ENCODE measurements at places on chromosomes 2 and 18.

DNA sequence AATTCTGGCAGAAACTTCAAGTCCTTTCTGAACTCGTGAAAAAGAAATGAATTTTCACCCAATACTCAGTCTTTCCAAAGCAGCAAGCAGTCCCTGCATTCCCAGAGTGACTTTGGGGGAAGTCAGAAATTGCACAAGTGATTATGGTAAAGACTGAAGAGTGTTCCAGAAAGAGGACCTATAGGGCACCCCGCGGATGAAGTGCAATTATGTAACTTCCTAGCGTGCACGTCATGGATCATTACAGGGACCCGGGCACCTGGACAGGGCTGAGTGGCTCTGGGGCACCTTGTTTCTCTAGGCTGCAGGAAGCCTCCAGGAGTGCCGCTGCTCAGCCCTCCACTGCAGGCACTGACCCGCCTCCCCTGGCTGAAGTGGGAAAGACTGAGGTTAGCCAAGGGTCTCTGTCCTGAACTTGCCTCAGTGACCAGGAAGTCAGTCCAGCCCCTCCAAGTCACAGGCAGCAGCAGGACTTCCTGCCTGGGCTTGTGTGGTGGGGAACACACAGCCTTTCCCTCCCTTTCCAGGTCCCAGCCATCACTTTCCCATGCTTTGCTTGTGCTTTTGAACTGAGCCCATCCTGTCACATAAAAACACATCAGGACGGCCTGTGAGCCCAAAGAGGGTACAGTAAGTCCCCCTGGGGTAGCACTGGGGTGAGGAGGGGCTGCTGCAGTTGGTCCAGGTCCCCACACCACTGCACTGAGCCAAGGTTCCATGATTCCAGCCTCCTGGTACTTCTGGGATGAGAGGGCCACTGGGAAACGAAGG is 19.8 kb downstream of the TMEM185B start:
- H3K27ac ChIP-seq, result no peak overlapping the region
- H3K36me3 ChIP-seq, result no peaks in the 10 kb centered on the region
- H3K4me3 ChIP-seq, result no peak overlapping the region
- no peak for DNase-seq
- H3K4me1 ChIP-seq, result no peaks in the 10 kb centered on the region
- no peaks in the 10 kb centered on the region for H3K27me3 ChIP-seq

GRCh38 chr2:37080689-37081088 is 3.5 kb downstream of the HEATR5B start:
- H3K4me3 ChIP-seq, result peak overlapping the region; percentile 63
- no peak for DNase-seq
- peaks cover 25% of the 10 kb centered on the region for H3K36me3 ChIP-seq
- peaks cover 2% of the 10 kb centered on the region for H3K27me3 ChIP-seq
- H3K27ac ChIP-seq, result peak overlapping the region; percentile 82

- H3K27ac ChIP-seq, result no peak overlapping the region
- H3K4me3 ChIP-seq, result no peak overlapping the region
- no peaks in the 10 kb centered on the region for H3K36me3 ChIP-seq
- DNase-seq, result no peak
- no peaks in the 10 kb centered on the region for H3K27me3 ChIP-seq
These were observed 235.1 kb downstream of the NCKAP5 start for GRCh38 chr2:133333181-133333580.

DNA sequence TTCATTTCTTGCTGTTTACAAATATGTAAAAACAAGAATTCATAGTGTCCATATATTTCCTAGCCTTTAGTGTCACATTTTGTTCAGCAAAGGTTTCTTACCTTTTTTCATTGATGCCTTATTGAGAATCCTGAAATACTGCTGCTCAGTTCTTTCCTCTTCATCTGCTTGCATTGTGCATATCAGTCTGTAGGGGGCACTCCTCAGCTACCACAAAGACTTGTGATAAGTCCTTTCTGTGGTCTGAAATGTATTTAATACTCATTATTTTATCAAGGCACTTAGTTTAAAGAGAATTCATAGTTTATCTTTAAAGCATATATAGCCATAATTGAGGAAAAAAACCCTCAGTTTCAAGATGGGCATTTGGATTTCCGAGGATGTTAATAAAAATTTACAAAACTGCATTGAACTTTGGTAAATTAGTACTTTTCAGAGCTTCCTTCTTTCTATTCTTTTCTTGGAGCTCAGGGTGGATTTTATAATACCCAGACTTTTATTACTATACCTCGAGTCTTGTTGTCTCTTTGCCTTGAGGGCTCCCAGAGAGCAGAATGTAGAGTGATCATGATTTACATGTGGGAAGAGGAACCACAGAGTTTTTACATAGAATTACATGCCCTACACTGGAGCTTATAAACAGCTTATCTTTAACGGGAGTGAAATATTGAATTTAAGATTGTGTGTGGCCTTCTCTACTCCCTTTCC is 570.1 kb downstream of the PLCL1 start:
- no peaks in the 10 kb centered on the region for H3K36me3 ChIP-seq
- H3K4me1 ChIP-seq, result peaks cover 17% of the 10 kb centered on the region
- H3K27me3 ChIP-seq, result peaks cover 7% of the 10 kb centered on the region
- no peak overlapping the region for H3K27ac ChIP-seq
- H3K4me3 ChIP-seq, result no peak overlapping the region

DNA sequence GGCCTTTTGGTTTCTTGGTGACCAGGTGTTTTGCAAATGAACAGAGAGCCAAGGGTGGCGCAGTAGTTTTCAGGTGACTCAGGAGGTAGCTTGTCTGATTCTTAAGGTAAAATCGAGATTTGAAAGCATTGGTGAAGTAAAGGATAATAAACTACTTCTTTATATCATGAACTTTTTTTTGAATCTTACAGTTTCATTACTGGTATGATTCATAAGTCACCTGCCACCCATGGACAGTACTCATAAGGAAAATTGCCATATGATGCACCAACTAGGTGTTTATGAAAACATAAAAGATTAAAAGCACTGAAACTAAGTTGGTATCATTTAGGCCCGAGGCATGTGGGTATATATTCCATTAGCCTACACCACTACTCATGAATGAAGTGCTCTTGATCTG is 84.1 kb upstream of the MGAT5 start:
- no peaks in the 10 kb centered on the region for H3K36me3 ChIP-seq
- H3K27me3 ChIP-seq, result peaks cover 4% of the 10 kb centered on the region
- H3K4me1 ChIP-seq, result peaks cover 45% of the 10 kb centered on the region
- peak overlapping the region; percentile 60 for H3K27ac ChIP-seq
- H3K4me3 ChIP-seq, result no peak overlapping the region

GRCh38 chr2:185583058-185583816 is 155.4 kb upstream of the FSIP2 start:
- peaks cover 2% of the 10 kb centered on the region for H3K27me3 ChIP-seq
- H3K27ac ChIP-seq, result no peak overlapping the region
- H3K4me1 ChIP-seq, result no peaks in the 10 kb centered on the region
- no peak for DNase-seq
- no peak overlapping the region for H3K4me3 ChIP-seq

DNA sequence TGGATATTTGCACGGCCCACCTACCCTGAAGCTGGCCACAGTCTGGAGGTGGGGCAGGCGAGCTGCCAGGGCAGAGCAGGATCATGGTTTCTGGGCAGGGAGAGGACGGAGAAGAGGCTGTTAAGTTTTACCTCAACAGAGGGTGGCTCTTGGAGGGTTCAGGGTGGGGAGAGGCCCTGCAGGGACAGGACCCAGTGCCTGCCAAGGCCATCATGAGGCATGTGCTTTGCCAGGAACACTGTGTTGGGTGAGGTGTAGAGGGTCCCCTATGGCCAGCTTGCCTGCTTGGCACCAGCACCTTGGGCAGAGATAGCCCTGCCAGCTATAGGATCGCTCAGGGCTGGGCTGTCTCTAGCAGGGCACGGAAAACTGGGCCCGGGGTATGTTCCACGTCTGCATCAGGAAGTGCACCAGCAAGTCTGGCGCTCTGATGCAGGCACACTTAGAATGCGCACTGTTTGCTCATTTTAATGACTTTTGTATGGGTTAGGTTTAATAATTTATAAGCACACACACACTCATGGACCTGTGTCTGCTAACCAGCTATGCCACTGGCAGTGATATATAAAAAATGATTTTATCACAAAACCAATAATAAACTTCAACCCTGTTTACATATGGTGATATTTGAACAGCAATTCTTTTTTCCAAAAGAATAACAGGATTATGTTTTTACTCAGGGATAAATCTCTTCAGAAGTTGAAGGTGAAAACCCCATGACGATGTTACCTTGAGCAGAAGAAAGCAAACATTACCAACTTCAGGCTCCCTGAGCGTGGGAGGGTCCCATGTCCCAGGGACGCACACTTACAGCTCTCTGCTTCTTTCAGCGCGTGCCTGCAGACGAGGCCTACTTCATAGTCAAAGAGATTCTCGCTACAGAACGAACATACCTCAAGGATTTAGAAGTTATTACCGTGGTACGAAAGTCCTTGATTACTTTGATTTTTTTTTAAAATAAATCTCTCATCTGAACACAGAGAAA is 46.4 kb downstream of the STK25 start:
- no peaks in the 10 kb centered on the region for H3K36me3 ChIP-seq
- no peak overlapping the region for H3K27ac ChIP-seq
